ENCODE measurements at places on chromosomes 12 and 14.

- DNase-seq: no peak
Measured at GRCh38 chr12:112711026-112711425, 80.5 kb upstream of the RPH3A start.

- DNase-seq: peak; percentile 61
Measured at GRCh38 chr12:124321040-124321481, 26.2 kb downstream of the RFLNA start.

DNA sequence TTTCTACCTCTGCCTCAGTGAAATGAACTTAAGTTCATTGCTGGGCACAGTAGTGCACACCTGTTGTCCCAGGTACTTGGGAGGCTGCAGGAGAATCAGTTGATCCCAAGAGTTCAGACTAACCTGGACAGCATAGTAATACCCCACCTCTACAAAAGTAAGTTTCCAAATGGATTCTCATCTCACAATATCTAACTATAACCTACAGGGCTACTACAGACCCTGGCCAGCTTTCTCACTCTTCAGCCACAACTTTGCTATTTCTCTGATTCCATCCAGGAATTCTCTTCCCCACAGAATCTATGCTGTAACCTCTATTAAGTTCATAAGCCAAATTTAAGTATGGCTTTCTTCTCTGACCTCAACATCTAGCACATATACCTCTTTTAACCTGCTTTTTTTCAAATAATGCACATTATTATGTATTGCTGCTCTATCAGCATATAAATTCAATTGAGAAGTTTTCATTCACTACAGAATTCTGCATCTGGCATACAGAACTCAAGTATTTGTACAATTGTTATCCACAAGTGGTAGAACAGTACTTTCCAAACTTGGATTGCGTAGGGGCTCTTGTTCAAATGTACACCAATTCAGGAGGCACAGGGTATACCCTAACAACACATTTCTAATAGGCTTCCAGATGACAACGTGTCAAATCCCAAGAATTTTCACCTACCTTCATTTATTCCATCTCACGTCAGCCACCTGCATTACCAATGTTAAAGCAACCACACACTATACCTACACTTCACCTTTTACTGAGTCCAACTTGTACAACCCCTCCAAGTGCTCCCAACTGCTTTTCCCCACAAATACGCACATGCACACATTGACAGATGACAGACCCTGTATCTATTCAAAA lies 3.8 kb downstream of the RPS29 start:
- no peak for DNase-seq

GRCh38 chr12:49108958-49109404 lies 1.7 kb downstream of the LMBR1L start:
- no peak for DNase-seq

- DNase-seq: no peak
Measured at GRCh38 chr14:38868399-38869290, 234.4 kb downstream of the SEC23A start.

DNA sequence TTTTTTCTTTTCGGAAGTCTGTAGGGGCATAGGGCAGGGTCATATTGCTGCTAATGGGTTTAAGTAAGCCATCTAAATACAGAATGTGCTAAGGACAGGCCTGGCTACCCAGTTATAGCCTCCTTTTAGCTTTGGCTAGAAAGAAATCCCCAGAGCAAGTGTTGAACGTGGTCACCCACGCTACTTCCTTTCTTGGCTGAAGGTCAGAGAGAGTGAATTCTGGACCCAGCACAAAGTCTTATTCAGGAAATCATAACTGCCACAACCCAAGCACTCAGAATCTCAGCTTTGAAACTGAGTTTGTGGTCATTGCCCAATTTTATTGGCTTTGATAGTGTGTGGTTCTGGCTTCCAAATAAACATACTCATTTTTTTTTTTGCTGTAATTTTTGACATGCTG lies 542.1 kb upstream of the ATP2B1 start:
- no peak for DNase-seq

- DNase-seq: no peak
Measured at GRCh38 chr12:63928305-63928704, 83.8 kb downstream of the SRGAP1 start.

- DNase-seq: no peak
Measured at GRCh38 chr12:121719926-121720414, 7.4 kb downstream of the TMEM120B start.

- DNase-seq: no peak
Measured at GRCh38 chr12:116406529-116406928, 129.0 kb upstream of the MED13L start.

DNA sequence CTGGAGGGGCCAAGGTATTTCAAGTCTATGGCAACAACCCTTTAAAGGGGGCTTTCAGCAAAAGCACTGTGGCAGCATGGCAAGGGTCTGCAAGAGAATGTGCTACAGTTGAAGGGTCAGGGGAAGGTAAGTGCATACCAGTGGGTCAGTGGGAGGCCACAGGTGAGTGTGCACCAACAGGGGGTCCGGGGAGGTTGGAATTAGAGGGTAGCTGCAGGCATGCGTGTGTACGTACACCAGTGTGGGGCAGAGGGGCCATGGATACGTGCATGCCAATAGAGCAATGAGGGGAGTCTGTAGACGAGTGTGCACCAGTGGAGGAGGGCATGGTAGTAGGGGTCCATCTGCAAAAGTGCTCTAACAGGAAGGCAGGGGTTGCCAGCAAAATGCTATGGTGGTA lies 448.9 kb downstream of the NAV3 start:
- DNase-seq: no peak

GRCh38 chr14:63940387-63940786 lies 87.6 kb downstream of the SYNE2 start:
- DNase-seq: no peak

GRCh38 chr14:64580467-64580866 lies 30.7 kb downstream of the PPP1R36 start:
- no peak for DNase-seq

- DNase-seq: no peak
Measured at GRCh38 chr12:24562771-24563431, 386.0 kb downstream of the BCAT1 start.

DNA sequence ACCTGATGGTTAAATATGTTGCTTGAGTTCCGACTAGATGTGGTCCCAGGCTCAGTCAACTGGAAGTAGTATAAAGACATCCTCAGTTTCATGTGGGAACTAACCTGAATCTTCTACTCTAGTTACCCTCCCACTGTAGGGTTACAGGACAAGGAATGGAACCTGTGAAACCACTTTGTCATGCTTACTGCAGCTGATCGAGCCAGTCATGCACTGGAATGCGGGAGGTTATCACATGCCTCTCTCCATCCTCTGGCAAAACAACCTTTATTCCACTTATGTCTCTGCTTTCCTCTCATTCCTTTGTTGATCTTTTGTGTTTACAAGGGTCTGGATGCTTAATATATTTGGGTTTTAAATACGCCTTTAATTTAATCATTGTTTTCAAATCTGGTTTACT lies 111.9 kb upstream of the DDHD1 start:
- no peak for DNase-seq

GRCh38 chr12:20421421-20421820 lies 53.1 kb downstream of the PDE3A start:
- no peak for DNase-seq

- DNase-seq: peak; percentile 9
Measured at GRCh38 chr12:31589598-31589903, 1.4 kb downstream of the DENND5B start.

- DNase-seq: no peak
Measured at GRCh38 chr12:110062241-110062640, 13.9 kb upstream of the C12orf76 start.

GRCh38 chr14:53517270-53517960 lies 364.3 kb upstream of the DDHD1 start:
- no peak for DNase-seq
